Esophagus squamous epithelium (tissue), 5 donors: ENCODE measurements at places on chromosomes 7 and 10.

DNA sequence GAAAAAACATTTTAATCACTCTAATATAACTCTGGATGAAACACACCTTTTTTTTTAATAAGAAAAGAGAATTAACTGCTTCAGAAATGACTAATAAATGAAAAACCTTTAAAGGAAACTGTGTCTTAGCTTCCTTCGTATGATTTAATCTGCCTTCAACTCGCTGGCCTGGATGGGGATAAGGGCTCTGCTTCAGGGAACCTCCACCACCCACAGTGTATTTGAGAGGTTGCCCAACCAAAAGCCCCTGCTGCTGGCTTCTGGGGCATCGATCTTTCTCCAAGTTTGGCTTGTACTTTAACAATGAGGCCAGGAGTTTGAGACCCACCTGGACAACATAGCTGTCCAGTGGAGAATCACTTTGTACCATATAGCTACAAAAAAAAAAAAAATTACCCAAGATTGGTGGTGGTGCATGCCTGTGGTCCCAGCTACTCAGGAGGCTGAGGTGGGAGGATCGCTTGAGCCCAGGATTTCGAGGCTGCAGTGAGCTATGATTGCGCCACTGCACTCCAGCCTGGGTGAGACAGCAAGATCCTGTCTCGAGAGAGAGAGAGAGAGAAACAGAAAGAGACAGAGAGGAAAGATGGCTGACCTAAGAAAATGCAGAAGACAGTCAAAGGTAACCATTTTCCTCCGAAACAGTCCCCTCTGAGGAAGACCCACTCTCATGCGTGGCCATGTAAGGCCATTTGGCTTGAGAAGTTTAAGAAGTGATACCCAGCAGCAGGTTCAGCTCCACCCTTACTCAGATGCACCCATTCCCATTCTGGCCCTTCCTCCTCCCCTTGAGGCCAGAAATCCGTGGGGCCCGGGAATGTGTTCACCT is 13.6 kb upstream of the LIMK1 start:
- no peak for DNase-seq

DNA sequence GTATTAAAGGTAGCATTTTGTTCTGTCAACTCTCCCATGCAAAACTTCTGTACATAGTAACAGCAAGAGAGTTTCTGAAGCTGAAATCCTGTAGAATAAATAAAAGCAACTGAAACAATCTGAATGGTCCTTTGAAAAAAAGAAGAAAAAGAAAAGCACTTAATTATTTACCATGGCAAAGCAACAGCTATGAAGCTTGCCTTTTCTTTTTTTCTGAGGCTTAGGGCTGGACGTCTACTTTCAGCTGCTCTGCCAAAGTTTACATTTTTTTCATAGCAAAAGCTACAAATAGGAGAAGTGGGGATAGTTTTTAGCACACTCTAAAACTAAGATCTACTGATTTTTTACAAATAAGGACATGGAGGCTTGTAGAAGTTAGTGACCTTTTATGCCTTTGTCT is 31.3 kb upstream of the CD36 start:
- no peak for DNase-seq

- DNase-seq, result no peak
Measured at GRCh38 chr7:133428326-133428725, 175.4 kb downstream of the EXOC4 start.

- no peak for DNase-seq
Measured at GRCh38 chr7:117837841-117838240, 35.4 kb downstream of the CTTNBP2 start.

DNA sequence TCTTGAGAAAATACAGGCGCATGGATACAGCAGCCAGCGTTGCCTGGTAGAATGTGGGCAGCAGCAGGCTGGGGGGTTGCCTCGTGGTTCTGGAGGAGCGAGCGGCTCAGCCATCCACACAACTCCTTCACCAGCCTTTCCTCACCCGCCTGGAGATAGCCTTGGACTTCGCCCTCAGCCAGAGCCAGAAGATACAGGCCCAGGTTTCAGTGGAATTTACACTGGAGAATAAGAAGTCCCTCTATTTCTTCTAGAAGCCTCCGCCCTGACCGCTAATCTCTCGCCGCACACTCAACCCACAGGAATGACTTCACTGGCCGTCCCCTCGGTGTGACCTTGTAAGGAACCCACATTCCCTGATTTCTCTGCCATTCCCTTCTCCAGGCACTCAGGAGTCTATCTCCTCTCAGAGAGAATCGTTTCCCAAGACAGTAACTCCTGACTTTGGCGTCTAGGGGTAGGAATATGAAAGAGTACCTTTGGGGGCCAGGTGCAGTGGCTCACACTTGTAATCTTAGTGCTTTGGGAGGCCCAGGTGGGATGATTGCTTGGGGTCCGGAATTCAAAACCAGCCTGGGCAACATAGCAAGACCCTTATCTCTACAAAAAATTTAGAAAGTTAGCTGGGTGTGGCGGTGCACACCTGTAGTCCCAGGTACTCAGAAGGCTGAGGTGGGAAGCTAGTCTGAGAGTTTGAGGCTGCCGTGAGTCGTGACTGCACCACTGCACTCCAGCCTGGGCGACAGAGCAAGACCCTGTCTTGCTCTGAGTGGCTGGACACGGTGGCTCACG is 52.0 kb upstream of the ECHDC3 start:
- DNase-seq, result no peak

- DNase-seq, result no peak
Measured at GRCh38 chr10:12252882-12253546, 57.0 kb downstream of the CDC123 start.

- no peak for DNase-seq
Measured at GRCh38 chr7:132407764-132408163, 168.5 kb downstream of the PLXNA4 start.

- no peak for DNase-seq
Measured at GRCh38 chr7:44712012-44712411, 36.6 kb upstream of the ZMIZ2 start.

DNA sequence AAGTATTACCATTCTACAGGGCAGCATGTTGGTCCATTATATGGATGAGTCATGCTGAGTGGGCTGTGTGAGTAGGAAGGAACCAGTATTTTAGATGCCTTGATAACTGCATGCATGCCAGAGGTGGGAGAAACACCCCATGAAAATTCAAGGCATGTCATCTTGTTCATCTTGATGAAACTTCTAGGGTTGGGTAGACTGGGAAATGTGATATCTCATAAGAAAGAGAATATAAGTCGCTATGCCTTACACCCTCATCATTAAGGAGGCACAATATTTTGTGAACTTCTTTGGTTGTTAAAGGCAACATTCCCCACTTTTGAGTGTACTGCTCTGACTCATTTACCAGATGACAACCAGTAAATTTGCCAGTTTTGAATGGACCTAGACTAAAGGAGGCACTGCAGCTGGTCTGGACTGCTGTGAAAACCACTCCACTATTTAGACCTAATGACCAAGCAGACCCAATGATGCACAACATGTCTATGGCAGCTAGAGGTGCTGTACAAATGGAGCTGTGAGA is 48.0 kb downstream of the ZNF365 start:
- no peak for DNase-seq

- DNase-seq, result no peak
Measured at GRCh38 chr7:35379481-35379880, 125.6 kb upstream of the TBX20 start.

- DNase-seq, result no peak
Measured at GRCh38 chr10:60877061-60877776, 66.8 kb downstream of the RHOBTB1 start.

GRCh38 chr7:12865593-12865992 is 178.2 kb downstream of the ARL4A start:
- no peak for DNase-seq

DNA sequence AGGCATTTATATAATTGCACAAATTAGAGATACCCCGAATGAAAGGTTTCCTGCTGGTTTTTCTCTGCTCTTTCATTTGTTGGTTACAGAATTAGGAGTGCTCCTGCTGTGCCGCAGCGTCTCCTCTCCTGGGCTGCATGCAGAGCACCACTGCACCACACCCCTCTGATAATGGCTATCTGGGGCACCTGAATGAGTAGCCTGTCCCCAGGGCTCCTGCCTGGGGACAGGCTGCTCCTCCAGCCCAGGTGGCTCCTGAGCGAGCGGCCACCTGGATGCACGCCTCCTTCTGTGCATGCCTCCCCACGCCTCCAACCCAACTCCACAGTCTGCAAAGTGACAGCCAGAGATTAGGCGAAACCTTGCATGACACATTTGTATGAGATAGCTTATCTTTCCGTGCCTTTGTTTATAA is 242.6 kb upstream of the FZD8 start:
- DNase-seq, result no peak

DNA sequence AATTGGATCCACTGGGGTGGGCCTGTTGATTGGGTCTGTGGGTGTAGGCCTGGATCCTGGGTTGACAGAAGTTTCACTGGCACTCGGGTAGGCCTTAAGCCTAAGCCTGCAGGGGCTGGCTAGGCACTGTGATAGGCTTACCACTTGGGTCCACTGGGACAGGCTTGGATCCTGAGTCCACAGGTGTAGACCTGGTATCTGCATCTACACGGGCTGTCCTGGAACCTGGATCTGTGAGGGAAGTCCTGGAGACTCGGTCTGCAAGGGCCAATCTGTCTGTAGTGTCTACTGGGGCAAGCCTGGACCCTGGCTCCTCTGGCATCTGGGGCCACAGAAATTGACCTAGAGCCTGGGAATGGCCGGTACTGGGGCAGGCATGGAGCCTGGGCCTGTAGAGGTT is 219.0 kb upstream of the NRG3 start:
- DNase-seq, result no peak

GRCh38 chr10:50367732-50368131 is 116.4 kb upstream of the ASAH2 start:
- DNase-seq, result no peak

DNA sequence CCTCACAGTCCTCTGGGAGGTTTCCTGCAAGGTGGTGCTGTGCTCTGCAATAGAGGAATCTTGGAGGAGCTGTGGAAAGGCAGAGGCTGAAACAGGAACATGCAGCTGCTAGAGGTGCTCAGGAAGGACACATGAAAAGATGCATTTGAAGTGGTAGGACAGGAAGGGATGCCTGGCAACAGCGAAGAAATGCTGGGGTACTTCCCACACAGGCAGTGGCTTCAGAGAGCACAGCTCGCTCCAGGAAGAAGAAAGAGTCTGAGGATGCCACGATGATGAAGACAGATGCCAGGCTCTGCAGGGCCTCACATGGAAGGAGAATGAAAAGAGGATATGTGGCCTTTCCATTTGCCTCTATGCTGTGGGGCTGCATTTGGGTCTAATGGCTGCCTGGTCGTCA is 77.0 kb upstream of the TMEM72 start:
- no peak for DNase-seq

DNA sequence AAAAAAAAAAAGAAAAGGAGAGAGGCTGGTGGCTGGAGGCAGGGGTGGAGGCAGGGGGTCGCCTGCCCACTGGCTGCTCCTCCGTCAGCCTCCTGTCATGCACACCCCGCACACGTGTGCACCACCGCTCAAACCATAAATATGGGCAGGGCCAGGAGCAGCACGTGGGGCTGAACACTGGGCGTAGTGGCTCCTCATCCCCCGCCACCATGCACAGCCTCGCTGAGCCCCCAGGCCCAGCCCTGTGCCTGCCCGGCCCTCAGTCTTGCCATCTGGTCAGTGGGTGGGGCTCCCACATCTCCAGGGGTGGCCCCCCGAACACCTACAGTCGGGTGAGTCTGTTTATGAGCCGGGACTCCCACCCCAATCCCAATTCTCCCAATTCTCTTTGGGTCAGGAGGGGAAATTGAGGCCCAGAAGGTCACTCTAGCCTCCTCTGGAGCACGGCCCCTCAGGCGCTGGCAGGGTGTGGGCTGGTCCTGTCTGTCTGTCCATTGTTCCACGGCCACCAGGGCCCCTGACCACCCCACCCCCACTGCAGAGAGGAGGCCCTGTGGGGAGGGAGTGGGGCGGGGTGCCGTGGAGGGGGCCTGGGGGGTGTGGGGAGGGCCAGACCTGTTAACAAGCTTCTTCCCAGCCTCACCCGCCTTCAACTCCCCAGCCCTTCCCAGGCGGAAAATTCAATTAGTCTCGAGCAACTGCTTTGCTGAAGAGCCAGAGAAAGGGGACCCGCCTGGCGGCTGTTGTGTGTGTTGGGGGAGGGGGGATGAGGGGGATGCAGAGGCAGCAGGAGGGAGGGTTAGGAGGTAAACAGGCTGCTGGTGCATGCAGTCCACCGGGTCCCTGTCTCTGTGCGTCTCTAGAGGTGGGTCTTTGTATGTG is 19.5 kb upstream of the GRIFIN start:
- no peak for DNase-seq

DNA sequence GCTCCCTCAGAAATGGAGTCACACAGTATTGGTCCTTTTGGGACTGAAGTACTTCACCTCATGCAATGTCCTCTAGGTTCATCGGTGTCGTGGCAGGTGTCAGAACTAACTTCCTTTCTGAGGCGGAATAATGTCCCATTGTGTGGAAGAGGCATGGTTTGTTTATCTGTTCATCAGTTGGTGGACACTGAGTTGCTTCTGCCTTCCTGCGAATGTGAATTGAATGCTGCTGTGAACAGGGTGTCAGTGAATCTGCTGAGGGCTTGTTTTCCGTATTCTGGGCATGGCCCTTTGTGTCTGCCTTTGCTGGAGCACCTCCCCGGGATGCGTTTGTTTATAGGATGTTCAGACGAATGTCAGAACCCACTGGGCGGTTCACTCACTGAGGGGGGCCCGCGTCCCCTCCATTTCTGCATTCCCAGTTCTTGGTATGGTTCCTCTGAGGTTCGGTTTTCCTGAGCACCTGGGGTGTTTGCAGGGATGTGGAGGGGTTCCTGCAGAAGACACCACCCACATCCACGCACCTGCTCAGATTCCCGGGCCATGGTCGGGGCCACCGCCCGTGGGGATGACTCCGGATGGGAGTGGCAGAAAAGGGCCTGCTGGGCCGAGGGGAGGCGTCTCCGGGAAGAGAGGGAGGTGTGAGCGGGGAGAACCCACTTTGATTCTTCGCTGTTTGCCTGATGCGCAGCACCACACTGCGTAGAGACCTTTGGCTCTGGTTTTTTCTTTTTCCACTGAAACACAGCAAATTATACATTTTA is 33.1 kb downstream of the CHST12 start:
- no peak for DNase-seq

- DNase-seq, result no peak
Measured at GRCh38 chr10:82124713-82125112, 249.7 kb downstream of the NRG3 start.

GRCh38 chr10:131852176-131852822 is 48.5 kb upstream of the PPP2R2D start:
- no peak for DNase-seq

GRCh38 chr10:64261676-64262075 is 740.5 kb downstream of the REEP3 start:
- no peak for DNase-seq

DNA sequence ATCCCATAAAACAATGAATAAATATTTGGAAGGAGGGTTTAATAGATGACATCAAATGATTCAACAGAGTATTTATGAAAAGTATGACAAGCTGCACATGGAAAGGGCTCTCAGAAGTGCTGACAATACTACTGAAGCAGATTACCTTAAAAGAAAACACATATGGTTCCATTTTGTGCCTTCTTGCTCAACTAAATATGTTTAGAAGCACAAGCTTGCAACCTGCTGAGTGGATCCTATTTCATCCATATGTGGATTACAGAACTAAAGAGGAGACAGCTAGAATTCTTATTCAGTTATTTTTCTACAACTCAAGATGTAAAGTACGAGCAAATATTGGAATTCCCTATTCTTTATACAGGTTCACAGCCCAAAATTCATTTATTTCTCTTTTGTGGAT is 340.6 kb downstream of the TFEC start:
- no peak for DNase-seq

GRCh38 chr7:100687261-100687660 is 6.8 kb downstream of the GIGYF1 start:
- no peak for DNase-seq

- DNase-seq, result no peak
Measured at GRCh38 chr7:78111386-78111785, 312.8 kb downstream of the PHTF2 start.

GRCh38 chr7:46099076-46099475 is 178.0 kb upstream of the IGFBP3 start:
- DNase-seq, result no peak
